Naive thymus-derived CD8-positive, alpha-beta T cell (primary cell): ENCODE measurements at places on chromosomes 3 and 15.
A peak's percentile ranks its signal among the peaks of the same experiment; 100 is the strongest.

DNA sequence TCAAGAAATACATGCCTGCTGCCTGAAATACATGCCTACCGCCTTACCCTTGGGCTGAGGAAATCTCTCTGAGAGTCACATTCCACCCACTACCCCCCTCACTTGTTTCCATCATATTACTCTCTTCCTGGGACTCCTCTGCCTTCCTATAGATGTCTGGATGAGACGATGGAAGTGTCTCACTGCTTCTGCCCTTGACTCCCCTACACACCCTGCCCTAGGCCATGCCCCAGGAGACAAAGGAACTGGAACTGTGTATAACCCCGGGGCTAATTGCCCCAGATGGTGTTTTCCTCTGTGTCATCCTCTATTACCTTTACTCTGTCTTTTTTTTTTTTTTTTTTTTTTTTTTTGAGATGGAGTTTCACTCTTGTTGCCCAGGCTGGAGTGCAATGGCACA, 102.0 kb downstream of the GTPBP8 start:
- H3K4me3 ChIP-seq: no peak overlapping the region
- no peak overlapping the region for H3K27ac ChIP-seq
- no peak for DNase-seq
- H3K27me3 ChIP-seq: no peaks in the 10 kb centered on the region

DNA sequence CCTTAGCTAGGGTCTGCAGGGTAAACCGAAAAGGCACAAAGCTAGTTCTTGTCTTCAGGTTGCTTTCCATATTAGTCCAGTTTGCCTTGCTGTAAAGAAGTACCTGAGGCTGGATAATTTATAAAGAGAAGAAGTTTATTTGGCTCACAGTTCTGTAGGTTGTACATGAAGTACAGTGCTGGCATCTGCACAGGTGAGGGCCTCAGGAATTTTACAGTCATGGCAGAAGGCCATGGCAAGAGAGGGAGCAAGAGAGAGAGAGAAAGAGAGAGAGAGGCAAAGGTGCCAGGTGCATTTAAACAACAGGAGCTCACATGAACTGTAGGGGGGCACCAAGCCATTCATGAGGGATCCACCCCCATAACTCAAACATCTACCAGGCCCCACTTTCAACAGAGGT, 26.9 kb downstream of the TRIM42 start:
- DNase-seq: no peak
- no peak overlapping the region for H3K27ac ChIP-seq
- H3K4me3 ChIP-seq: no peak overlapping the region
- H3K36me3 ChIP-seq: no peaks in the 10 kb centered on the region
- no peaks in the 10 kb centered on the region for H3K4me1 ChIP-seq

- H3K27ac ChIP-seq: peak overlapping the region; percentile 65
- H3K36me3 ChIP-seq: no peaks in the 10 kb centered on the region
- H3K4me1 ChIP-seq: peaks cover 10% of the 10 kb centered on the region
- H3K4me3 ChIP-seq: no peak overlapping the region
Measured at GRCh38 chr3:172561897-172562640, 38.8 kb upstream of the TNFSF10 start.

DNA sequence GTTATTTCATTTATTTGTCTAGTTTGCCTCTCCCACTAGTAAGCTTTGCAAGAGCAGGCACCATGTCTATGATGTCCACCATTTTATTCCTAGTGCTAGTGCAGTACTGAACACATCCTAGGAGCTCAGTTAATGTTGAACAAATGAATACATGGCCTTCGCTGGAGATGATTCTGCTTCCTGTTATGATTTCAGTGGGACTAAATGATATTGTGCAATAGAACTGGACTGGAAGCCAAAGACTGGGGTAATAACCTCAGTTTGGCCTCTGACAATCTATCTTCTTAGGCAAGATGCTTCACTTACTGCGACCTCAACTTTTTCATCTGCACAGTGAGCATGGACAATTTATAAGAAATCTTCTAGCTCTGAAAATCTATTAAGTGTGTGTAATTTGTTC, 191.3 kb downstream of the ADAMTSL3 start:
- DNase-seq: no peak
- no peaks in the 10 kb centered on the region for H3K4me1 ChIP-seq
- H3K4me3 ChIP-seq: no peak overlapping the region
- no peaks in the 10 kb centered on the region for H3K36me3 ChIP-seq
- no peak overlapping the region for H3K27ac ChIP-seq

DNA sequence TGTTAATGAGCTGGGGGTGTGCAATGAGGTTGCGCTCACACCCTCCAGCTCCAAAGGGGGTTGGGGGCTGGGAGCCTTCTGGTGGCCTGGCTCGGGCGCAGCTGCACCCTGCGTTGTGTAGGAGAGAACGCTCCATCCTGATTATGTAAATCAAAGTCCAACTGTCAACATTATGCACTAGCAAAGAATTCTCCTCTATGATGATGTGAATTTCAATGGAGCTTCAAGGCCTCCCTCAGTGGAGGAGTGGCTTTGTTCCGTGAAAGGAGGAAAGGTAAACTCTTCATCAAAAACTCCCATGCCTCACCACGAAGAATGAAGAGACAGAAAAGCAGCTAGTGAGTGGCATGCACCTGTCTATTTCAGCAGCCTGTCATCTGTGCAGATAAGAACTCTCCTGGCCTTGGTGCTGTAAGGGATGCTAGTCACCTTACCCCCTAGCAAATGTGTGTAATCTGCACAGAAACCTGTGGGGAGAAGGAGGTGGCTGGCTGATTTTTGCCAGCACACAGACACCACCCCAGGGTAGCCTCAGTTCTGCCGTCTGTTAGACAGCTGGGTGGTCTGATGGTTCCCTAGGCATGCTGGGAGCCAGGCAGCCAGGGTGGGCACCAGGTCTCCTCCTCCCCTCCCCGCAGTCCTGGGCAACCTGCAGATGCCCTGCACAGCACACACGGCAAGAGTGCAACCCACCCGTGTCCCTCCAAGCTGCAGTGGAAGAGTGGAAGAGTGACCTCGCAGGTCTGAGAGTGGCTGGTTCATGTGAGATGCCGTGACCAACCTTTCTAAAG, 47.0 kb upstream of the TRPM1 start:
- no peaks in the 10 kb centered on the region for H3K27me3 ChIP-seq
- H3K36me3 ChIP-seq: no peaks in the 10 kb centered on the region
- H3K27ac ChIP-seq: no peak overlapping the region
- no peak overlapping the region for H3K4me3 ChIP-seq

DNA sequence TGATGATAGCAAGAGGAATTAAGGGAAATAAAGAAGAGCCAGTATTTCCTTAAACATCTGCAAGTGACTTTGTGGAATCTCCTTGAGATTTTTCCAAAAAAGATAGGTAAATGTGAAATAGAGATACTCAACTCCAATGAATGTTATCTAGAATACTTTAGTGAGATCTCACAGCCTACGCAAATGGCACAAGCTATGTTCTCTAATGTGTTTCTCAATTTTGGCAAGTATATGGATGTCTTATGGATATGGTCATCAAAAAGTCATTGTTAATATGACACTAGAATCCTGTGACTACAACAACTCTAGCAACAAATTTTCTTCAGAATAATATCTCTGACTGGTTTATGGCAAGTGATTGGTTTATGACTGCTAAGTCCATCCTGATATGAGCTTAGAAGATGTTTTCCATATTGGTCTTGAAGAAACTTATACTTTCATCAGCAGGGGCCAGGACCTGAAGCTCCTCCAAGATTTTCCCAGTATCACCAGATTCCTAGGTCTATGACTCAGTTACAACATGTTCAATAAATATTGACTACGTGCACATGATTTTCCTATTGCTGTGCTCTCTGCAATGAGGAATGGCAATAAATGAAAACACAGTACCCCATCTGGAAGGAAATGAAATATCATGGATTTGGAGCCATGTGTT, 170.9 kb upstream of the THBS1 start:
- H3K27me3 ChIP-seq: peaks cover 13% of the 10 kb centered on the region
- H3K27ac ChIP-seq: no peak overlapping the region
- no peak overlapping the region for H3K4me3 ChIP-seq

DNA sequence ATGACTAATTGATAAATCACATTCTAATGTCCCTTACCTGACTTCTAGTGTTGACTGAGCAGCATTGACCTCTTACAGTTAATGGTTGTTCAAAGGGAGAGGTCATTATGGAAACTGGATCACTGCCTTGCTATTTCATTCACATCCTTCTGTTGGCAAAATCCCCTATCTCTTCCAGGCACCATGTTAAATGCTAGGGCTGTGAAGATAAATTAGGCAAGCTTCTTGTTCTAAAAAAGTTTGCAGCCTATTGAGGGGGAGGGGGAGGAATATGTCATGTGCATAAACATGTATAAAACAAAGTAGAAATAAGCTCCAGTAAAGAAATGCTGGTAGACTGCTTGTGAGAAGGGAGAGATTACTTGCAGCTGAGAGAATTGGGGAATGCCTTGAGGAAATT, 84.8 kb upstream of the MLF1 start:
- H3K4me1 ChIP-seq: no peaks in the 10 kb centered on the region
- no peak for DNase-seq
- H3K27me3 ChIP-seq: no peaks in the 10 kb centered on the region
- peaks cover 2% of the 10 kb centered on the region for H3K36me3 ChIP-seq
